Colonic mucosa (tissue), 4 donors: ENCODE measurements at places on chromosomes 1 and 21.

DNA sequence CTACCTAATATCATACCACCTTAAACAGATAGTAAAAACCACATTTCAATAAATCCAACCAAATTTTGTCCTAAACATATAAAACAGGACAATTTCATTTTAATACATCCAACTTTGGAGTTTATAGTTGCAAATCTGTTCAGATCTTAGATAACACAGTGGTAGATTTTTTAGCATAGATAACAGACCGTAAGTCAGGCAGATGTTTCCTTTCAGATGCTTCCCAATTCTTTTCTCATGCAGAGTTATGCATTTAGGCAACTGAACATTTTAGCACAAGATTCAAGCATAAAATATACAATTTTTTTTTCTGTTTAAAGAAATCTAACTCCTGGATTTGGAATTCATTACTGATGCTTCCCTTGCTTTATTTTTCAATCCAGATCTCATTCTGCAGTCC, 156.5 kb upstream of the ZNHIT6 start:
- no peak for DNase-seq
- no peak overlapping the region for H3K4me3 ChIP-seq
- no peaks in the 10 kb centered on the region for H3K36me3 ChIP-seq
- H3K4me1 ChIP-seq, result no peaks in the 10 kb centered on the region
- H3K27ac ChIP-seq, result no peak overlapping the region
- H3K27me3 ChIP-seq, result no peaks in the 10 kb centered on the region

GRCh38 chr1:6099297-6099696, 53.6 kb downstream of the KCNAB2 start:
- H3K27me3 ChIP-seq, result no peaks in the 10 kb centered on the region
- no peak overlapping the region for H3K27ac ChIP-seq
- H3K4me1 ChIP-seq, result no peaks in the 10 kb centered on the region
- DNase-seq, result no peak

DNA sequence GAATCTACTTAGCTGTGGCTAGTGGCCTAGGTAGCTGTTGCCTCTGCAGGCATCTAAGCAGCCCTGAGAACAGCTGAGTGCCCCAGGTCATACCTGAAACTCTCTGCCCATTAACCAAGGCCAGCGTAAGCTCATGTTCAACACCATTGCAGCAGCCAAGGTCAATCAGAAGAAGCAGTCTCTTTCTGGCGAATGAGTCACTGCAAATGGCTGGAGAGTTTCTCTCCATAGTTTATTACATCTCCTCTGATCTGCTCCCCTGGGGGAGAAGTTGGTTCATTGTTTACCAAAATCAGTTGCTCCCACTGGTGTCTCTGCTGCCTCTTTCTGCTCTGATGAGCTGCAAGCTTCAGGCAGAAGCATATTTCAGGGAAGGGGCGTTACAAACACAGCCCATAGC, 6.9 kb upstream of the BCL9 start:
- H3K4me3 ChIP-seq, result no peak overlapping the region
- H3K27ac ChIP-seq, result no peak overlapping the region
- no peak for DNase-seq
- H3K36me3 ChIP-seq, result no peaks in the 10 kb centered on the region
- H3K4me1 ChIP-seq, result no peaks in the 10 kb centered on the region

DNA sequence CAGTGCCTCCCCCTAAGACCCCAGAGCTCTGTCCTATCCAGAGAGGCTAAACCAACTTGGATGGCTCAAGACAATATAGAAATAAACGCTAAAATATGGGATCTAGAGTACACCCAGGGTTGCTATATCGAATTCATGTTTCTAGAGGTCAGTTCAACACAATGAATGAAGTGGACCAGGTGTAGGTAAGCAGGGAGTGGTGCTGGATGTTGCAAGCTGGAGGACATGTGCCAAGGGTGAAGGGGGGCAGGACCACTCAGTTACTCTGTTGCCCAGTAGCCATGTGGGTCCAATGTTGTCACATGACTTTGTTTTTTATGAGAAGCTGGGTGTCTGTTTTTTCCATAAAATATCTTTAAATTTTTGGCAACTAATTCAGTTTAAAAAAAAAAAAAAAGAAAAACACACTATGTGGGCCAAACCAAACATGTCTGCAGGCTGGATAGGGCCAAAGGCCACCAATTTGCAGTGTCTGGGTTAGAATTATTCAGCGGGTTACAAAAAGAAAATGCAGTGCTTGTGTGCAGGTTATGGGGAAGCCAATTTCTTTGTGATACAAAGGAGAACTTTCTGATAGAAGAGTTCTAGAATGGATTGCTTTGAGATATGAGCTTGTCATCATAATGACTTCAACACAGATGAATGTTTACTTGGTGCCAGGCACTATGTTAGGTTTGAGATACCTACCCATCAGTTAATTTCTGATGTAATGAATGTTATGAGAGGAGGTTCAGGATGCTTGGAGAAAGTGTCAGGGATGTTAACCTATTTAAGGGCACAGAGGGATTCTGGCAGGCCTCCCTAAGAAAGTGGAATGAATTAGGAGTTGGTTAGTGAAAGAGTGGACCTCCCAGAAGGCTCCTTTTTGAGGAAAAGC, 8.9 kb downstream of the CACHD1 start:
- H3K4me1 ChIP-seq, result peaks cover 17% of the 10 kb centered on the region
- no peaks in the 10 kb centered on the region for H3K36me3 ChIP-seq
- H3K27ac ChIP-seq, result no peak overlapping the region
- no peak for DNase-seq

DNA sequence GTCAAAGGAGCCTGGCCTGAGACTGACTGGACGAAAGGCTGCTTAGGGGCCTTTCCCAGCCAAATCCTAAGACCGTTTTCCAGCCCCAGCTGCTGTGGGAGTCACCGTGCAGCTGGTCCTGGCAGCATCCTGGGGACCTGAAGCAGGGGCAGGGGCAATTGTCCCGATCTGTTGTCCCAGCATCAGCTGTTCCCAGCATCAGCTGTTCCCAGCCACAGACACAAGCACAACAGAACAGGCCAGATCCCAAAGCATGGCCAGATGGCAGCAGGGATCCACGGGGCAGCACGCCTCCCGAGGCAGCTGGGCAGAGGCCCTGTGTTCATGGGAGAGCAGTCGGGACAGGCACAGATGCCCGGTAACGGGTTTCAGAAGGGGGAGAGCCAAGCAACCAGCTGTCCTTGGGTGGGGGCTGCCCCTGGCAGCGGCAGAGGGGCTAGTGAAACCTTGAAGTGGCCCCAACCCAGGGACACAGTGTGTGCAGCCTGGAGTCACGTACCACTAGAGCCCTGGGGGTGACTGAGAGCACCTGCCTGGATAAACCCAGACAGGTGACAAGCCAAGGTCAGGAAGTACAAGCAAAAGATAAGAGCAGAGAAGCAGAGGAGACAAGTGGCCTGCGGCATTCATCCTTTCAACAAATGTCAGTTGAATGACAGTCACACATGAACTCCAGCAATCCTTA, 13.3 kb downstream of the CELA2B start:
- no peaks in the 10 kb centered on the region for H3K27me3 ChIP-seq
- no peak overlapping the region for H3K4me3 ChIP-seq
- H3K4me1 ChIP-seq, result no peaks in the 10 kb centered on the region
- no peak overlapping the region for H3K27ac ChIP-seq
- H3K36me3 ChIP-seq, result no peaks in the 10 kb centered on the region
- no peak for DNase-seq

- no peak overlapping the region for H3K4me3 ChIP-seq
- no peak overlapping the region for H3K27ac ChIP-seq
- no peak for DNase-seq
- no peaks in the 10 kb centered on the region for H3K27me3 ChIP-seq
Measured at GRCh38 chr1:25066256-25066655, 136.2 kb upstream of the RUNX3 start.

- no peak for DNase-seq
- no peaks in the 10 kb centered on the region for H3K27me3 ChIP-seq
- no peak overlapping the region for H3K27ac ChIP-seq
Measured at GRCh38 chr1:229030630-229031029, 240.3 kb upstream of the RAB4A start.

DNA sequence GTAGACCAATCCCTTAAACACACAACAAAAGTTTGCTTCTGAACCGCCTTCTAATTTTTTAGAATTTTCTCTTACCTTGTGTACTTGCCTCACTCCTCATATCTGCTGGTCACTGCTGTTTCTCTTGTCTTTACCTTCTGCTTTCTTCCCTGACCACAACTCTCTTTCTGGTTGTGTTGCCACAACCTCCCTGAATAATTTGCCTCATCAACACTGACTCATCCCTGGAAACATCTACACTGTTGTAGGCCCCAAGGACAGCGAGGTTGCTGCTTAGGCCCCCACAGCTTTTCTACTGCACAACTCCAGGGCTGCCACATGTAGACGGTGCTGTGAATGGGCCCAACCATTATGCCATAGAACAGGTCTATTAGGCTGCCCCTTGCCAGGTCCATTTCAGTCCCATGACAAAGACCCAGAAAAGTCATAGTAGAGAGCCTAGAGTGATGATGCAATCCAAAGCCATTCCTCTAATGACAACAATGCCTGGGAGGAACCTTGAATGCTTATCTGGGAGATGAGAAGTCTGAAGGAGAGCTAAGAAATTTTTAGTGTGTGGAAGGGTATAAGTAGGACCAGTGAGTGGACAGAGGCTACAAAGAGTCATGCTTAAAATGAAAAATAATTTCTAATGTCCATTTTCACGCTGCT, 36.6 kb upstream of the LCE5A start:
- DNase-seq, result no peak
- H3K27me3 ChIP-seq, result no peaks in the 10 kb centered on the region
- no peak overlapping the region for H3K27ac ChIP-seq
- H3K4me1 ChIP-seq, result no peaks in the 10 kb centered on the region
- H3K36me3 ChIP-seq, result no peaks in the 10 kb centered on the region
- H3K4me3 ChIP-seq, result no peak overlapping the region

DNA sequence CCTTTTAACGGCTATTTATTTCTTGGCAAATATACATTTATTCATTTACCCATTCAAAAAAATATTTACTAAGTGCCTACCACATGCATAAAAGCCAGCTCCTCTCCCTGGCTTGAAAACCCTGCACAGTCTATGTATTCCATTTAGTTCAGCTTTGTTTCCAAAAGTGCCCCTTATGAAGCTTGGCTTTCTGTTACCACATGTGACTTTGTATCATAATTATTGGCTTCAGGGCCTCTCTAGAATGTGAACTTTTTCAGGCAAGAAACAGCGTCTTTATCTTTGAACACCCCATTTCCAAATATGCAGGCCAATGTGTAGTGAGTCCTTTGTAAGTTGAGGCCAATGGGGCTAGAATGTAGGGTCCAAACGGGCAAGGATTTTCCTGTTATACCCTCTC, 69.4 kb downstream of the CACHD1 start:
- no peak for DNase-seq
- H3K4me3 ChIP-seq, result no peak overlapping the region
- H3K27ac ChIP-seq, result no peak overlapping the region
- H3K27me3 ChIP-seq, result no peaks in the 10 kb centered on the region

DNA sequence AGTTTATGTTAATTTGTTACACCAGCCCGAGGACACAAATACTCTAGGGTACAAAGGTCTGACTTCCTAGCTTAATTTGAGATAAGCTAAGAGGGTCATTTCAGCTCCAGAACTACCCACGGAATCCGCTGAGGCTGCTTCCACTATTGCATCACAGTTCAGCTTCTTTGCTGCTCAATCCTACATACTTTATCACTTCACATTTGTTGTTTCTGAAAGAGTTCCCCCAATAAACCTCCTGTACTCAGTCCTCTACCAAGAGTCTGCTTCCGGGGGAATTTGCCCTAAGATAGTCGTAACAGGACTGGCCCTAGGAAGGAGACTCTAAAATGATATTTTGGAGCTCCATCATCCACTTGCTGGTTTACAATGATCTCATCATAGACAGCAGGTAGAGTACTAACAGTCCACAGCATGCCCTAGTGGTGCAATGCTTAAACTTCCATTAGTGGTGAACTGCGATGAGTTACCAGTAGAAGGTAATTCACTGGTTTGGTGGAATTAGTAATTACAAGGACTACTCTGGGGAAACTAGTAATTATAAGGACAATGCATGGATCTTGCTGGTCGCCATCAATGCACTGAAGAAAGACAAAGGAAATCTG, 229.3 kb downstream of the USH2A start:
- DNase-seq, result no peak
- H3K27me3 ChIP-seq, result no peaks in the 10 kb centered on the region
- no peaks in the 10 kb centered on the region for H3K36me3 ChIP-seq
- H3K4me1 ChIP-seq, result no peaks in the 10 kb centered on the region

- no peak overlapping the region for H3K27ac ChIP-seq
- H3K4me1 ChIP-seq, result no peaks in the 10 kb centered on the region
- H3K36me3 ChIP-seq, result no peaks in the 10 kb centered on the region
- H3K4me3 ChIP-seq, result no peak overlapping the region
Measured at GRCh38 chr1:72936151-72936740, 653.9 kb upstream of the NEGR1 start.

DNA sequence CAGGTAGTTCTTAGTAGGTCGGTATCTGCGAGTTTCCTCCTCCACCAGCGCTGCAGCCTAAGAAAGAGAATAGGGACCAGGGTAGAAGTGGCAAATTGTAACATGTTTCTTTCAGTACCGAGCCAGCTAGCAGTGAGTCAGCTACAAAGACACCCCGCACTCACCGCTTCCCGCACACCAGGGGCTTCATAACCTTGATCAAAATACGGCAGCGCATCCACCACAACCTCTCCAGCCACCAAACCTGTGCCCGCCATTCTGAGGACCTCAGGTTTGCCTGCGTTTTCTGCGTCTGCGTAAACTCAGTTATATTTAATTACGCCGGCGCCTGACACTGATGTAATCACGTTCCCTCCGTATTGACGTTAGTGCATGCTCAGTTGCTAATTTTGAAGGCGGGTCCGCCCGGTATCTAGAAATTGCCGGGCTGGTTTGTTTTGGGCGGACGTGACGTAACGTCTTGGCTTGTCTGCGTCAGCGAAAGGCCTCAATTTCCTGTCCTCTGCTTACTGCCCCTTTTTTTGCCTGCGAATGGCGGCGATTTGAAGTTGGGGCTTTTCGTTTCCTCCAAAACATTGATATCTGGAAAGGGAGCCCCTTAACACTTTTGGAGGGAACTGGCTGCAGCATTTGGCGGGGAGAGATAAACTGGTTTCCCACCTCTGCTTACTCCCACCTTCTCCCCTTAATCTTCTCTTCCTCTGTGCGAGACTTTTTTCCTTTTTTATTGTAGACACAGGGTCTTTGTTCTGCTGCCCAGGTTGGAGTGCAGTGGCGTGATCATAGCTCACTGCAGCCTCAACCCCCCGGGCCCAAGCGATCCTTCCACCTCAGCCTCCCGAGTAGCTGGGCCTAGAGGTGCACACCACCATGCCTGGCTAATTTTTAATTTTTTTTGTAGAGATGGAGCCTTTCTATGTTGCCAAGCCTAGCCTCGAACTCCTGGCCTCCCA, at the start of gene BCAS2:
Gene BCAS2, minus strand, starts transcription at position 281 of the 953 bp plus-strand sequence. Its CDS starts 24 bp downstream, at position 257.
- no peaks in the 10 kb centered on the region for H3K36me3 ChIP-seq
- peaks cover 6% of the 10 kb centered on the region for H3K4me1 ChIP-seq
- peak within 1 kb of the TSS; percentile 54 for H3K27ac ChIP-seq
